ENCODE measurements at places on chromosomes 4 and X. TPM values are rescaled to one million over a fixed set of nuclear protein-coding genes. Genes with fewer than 3 reads are reported as not detected.

The TEX13B gene
- total RNA-seq, result not detected

The LUZP4 gene
- total RNA-seq, result not detected

The DYNLT3 gene
- total RNA-seq, result 34.5 TPM

The SPANXN4 gene
- total RNA-seq, result not detected

The STBD1 gene
- total RNA-seq, result 2.1 TPM

The MAGEA9 gene
- total RNA-seq, result not detected
